ENCODE measurements at places on chromosomes 2 and 18.
A peak's percentile ranks its signal among the peaks of the same experiment; 100 is the strongest.

DNA sequence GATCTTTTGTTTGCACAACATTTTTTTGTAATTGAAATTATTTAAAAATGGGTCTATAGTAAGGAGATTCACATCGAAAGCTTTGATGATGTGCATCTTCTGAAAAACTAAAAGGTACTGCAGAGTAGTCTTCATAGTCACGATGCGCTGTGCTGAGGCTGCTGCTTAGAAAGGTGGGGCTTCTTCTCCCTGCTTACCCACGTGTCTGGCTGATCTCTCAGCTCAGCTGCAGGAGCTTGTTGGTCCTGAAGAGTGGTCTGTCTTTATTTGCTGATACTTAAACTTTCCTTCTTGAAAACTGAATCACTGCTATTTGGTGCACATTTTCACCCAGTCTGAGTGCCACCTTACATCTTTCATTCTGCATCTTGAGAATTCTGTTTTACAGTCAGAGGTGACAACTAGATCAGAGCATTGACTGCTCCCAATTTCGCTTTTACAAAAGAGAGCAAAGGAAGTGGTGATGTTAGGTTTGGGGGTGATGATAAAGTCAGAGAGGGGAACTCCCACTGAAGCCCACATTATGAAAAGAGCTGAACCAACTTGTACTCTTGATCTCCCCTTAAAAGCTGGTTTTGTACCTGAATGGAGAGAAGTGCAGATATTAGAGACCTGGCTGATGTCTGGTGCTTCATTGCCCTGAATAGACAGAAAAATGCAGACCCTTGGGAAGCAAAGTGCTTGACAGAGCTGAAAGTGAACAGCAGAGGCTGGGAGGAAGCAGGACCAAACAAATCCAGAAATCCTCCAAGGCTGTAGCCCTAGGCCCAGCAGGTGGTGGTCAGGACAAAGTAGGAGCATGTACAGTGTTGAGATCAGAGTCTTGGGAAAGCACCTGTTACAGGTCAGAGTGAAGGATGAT lies 984.5 kb downstream of the TSN start:
- H3K36me3 ChIP-seq: no peaks in the 10 kb centered on the region
- H3K4me1 ChIP-seq: peaks cover 5% of the 10 kb centered on the region
- H3K4me3 ChIP-seq: no peak overlapping the region
- peak overlapping the region; percentile 36 for H3K27ac ChIP-seq
- DNase-seq: no peak
- no peaks in the 10 kb centered on the region for H3K27me3 ChIP-seq

- no peak overlapping the region for H3K4me3 ChIP-seq
- DNase-seq: no peak
- peaks cover 10% of the 10 kb centered on the region for H3K27me3 ChIP-seq
- H3K27ac ChIP-seq: no peak overlapping the region
- H3K36me3 ChIP-seq: no peaks in the 10 kb centered on the region
- peaks cover 27% of the 10 kb centered on the region for H3K4me1 ChIP-seq
These were observed 94.9 kb downstream of the HS1BP3 start for GRCh38 chr2:20555954-20556353.

DNA sequence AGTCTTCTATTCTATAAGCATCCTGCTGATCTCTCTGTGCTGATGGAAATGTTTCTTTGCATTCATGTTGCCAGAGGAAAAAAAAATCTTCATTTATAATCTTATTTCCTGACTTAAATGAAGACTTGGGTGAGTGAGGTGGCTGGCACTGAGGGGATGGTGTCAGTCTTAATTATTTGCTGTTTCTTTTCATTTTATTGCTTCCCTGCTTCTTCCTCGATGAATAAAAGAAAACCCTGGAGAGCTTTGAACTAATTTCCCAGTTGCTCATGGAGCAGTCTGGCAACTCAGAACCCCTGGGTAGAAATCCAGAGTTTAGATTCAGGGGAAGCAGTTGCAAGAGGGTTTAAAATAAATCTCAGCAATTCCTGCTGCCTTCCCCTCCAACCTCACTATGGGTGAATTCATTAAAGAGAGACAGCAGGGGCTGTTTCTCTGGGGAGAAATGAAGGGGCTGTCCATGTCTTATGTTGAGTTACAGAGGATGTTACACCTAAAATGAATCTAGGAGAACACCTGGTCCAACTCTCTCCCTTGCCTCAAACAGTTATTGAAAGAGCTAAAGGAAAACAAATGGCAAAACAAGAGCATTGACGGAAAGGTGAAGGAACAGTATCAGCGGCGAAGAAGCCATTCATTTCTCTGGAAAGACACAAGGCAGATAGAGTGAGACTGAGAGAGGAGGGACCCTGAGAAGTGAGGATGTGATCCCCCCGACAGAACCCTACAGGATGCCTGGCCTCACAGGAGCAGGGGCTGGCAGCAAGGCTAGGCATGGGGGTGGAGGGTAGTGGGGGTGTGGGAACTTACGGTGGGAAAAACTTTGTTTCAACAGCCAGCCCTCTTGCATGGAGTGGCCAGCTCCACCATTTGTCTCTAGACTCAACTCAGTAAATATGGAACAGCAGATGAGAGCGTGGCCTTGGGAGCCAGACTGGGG lies 41.0 kb downstream of the SP110 start:
- H3K27ac ChIP-seq: no peak overlapping the region
- no peaks in the 10 kb centered on the region for H3K4me1 ChIP-seq
- no peaks in the 10 kb centered on the region for H3K36me3 ChIP-seq
- no peak overlapping the region for H3K4me3 ChIP-seq
- no peak for DNase-seq
- peaks cover 6% of the 10 kb centered on the region for H3K27me3 ChIP-seq

DNA sequence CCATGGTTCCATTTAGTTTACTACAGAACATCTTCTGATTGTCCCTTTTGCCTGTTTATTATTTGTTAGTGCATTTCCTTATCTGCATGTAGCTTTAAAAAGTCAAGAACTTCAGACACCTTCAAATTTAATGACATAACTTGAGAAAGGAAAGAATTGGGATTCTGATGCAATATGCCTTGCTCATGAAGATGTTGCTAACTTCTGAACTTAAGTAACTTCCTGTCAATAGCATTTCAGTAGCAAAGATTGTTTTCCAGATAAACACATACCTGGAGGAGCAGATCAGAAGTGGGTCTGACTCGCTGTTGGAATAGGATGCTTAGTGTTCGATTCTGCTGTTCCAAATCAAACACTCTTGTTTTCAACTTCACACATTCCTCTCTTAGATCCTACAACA lies 190.2 kb upstream of the LYPD1 start:
- H3K27ac ChIP-seq: no peak overlapping the region
- DNase-seq: no peak
- no peak overlapping the region for H3K4me3 ChIP-seq
- no peaks in the 10 kb centered on the region for H3K27me3 ChIP-seq

GRCh38 chr2:219509780-219510511 lies 4.3 kb upstream of the ASIC4 start:
- peak; percentile 78 for DNase-seq
- peaks cover 5% of the 10 kb centered on the region for H3K36me3 ChIP-seq
- H3K4me3 ChIP-seq: peak overlapping the region; percentile 78
- no peak overlapping the region for H3K27ac ChIP-seq
- H3K4me1 ChIP-seq: peaks cover 63% of the 10 kb centered on the region
- peaks cover 50% of the 10 kb centered on the region for H3K27me3 ChIP-seq

GRCh38 chr2:60957643-60958042 lies 59.9 kb upstream of the PEX13 start:
- no peak for DNase-seq
- H3K4me3 ChIP-seq: no peak overlapping the region
- peaks cover 13% of the 10 kb centered on the region for H3K36me3 ChIP-seq
- H3K4me1 ChIP-seq: no peaks in the 10 kb centered on the region
- no peak overlapping the region for H3K27ac ChIP-seq
